Retina (tissue), 1 donor: ENCODE measurements at places on chromosomes 11 and 22.

- DNase-seq = no peak
These were observed 448.0 kb downstream of the MIAT start for GRCh38 chr22:27105142-27106025.

GRCh38 chr11:93728792-93729128 lies 12.5 kb downstream of the TAF1D start:
- no peak for DNase-seq

DNA sequence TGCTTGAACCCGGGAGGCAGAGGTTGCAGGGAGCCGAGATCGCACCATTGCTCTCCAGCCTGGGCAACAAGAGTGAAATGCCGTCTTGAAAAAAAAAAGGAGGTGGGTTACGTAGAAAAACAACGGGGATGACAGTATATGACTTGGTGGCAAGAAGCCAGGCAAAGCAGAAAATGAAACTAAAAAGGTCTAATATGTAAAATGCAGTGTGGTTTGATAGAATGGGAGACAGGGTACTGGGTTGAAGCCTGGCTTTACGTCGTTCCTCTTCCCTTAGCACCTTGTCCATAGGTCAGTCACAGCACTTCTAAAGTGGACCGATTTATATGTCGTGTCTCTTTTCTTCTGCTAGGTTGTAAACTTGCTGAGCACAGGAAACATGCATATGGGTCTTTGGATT lies 274.9 kb upstream of the ZC3H12C start:
- no peak for DNase-seq

- DNase-seq = no peak
These were observed 256.9 kb upstream of the POU2AF2 start for GRCh38 chr11:110988671-110989070.

DNA sequence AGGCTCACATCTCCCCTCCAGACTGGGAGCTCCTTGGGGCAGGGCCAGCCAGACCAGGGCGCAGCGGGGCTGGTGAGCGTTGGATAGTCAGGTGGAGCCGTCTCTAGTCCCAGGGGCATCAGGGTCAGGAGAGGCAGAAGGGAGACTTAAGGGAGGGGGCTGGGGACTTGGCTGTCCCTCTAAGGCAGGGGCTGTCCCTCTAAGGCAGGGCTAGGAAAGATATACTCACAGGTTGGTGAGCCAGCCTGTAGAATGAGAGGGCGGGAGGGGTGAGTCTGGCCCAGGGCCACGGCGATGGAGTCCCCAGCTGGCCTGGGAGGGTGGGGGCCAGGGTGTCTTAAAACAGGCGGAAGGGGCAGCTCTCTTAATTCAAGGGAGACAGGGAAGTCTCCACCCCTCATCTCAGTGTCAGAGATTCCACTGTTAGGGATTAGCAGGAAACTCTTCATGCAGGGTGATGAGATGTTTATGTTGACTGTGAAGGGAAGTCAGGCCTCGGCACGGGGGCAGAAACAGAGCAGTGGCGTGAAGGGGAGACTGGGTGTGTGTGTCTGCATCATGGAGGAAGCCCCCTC lies 11.3 kb downstream of the P2RY2 start:
- DNase-seq = no peak

DNA sequence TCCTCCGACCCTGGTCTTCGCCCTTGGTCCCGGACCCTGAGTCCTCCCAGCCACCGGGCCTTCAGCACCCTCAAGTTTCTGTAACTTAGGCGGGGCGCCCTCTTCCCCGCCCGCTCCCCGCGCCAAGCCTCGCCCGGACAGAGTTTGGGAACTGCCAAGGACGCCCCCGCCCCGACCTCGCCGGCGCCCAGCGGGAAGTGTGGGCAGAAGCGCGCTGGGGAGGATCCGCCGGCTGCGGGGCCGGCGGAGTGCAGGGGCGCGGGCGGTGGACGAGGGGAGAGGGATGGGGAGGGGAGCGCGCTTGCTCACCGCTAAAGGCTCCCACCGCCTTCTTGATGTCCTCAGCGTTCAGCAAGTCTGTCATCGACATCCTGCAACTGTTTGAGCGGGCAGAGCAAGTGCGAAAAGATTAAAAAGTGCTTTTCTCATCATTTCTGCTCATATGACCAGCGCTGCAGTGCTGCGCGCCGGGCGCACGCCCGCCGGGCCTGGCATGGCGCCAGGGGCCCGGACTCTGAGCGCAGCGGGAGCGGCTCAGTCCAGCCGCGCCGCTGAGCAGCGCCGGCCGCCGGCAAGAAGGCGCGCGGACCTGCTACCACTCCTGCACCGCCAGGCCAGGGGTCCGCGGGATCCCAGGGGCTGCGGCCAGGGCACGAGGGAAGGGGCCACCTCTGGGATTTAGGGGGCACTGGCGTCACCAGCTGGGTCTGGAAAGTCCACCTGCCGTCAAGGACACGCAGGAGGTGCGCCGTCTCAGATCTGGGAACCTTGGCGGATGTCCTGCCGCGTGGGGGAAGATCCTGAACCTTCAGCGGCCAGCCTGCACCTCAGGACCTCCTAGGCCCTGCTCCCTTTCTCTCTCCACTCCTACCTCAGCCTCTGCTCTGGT lies at the start of gene PVALB:
Gene PVALB (minus strand): TSS at position 400 of the 889 bp plus-strand sequence. CDS start 30 bp downstream, at position 370.
- DNase-seq = peak; percentile 86

DNA sequence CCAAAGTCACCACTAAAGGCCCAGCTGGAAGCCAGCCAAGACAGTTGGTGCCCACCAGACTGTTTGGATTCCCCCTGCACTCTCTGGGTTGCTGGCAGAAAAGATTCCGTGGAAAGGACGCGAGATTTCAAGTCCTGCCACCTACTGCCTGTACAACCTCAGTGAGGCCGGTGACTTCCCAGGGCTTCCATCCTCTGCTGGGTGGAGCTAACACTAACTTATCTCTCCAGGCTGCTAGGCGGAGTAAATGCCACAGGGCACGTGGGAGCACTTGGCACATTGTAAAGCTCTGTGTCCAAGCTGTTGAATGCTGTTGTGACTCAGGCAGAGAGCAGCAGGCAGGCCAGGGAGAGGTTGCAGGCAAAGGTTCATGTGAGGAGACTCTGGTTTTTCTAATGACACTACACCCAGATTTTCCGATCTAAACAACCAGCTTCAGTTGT lies 50.9 kb upstream of the CDON start:
- DNase-seq = peak; percentile 13

DNA sequence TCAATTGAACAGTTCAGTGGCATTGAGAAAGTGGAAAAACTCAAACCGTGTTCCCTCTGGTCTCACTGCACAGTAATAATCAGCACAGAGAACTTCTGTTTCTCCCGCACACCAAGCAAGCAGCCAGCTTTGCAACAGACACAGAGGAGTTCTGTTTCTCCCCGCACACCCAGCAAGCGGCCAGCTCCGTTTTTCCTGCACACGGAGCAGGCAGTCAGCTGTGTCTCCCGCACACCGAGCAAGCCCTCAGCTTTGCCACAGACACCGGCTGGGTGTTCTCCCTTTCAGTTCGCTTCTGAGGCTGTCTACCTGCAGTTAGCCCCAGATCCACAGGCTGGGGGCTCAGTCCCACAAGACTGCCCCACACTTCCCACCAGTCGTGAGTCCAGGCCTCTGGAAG lies 9.9 kb upstream of the TALDO1 start:
- no peak for DNase-seq

- DNase-seq = no peak
These were observed 22.0 kb downstream of the TUB start for GRCh38 chr11:8102965-8103364.

- DNase-seq = no peak
These were observed 21.7 kb downstream of the CAVIN3 start for GRCh38 chr11:6298605-6299004.
